CD8-positive, alpha-beta memory T cell (primary cell): ENCODE measurements at places on chromosomes 7 and 10. TPM values are rescaled to one million over a fixed set of nuclear protein-coding genes. Genes with fewer than 3 reads are reported as not detected.

GRCh38 chr10:74705358-74705980, 120.9 kb upstream of the KAT6B start:
- H3K4me3 ChIP-seq: no peak overlapping the region
- H3K27me3 ChIP-seq: no peaks in the 10 kb centered on the region
- no peak overlapping the region for H3K27ac ChIP-seq

The DLX6 gene
- total RNA-seq: not detected

The TMEM236 gene
- 0.11 TPM for total RNA-seq

- DNase-seq: no peak
- no peak overlapping the region for H3K4me3 ChIP-seq
- H3K36me3 ChIP-seq: no peaks in the 10 kb centered on the region
- H3K4me1 ChIP-seq: no peaks in the 10 kb centered on the region
- H3K27ac ChIP-seq: no peak overlapping the region
- H3K27me3 ChIP-seq: no peaks in the 10 kb centered on the region
Observed at GRCh38 chr10:33743429-33743857, 409.0 kb upstream of the NRP1 start.

GRCh38 chr10:132434405-132435005, 37.5 kb downstream of the PWWP2B start:
- H3K27me3 ChIP-seq: no peaks in the 10 kb centered on the region
- H3K36me3 ChIP-seq: no peaks in the 10 kb centered on the region
- DNase-seq: peak; percentile 21
- H3K27ac ChIP-seq: no peak overlapping the region

GRCh38 chr10:3173171-3173878, 743 bp upstream of the PITRM1 start:
- peaks cover 16% of the 10 kb centered on the region for H3K36me3 ChIP-seq
- DNase-seq: no peak
- H3K4me1 ChIP-seq: peaks cover 11% of the 10 kb centered on the region

- H3K4me1 ChIP-seq: no peaks in the 10 kb centered on the region
- DNase-seq: no peak
- H3K36me3 ChIP-seq: peaks cover 4% of the 10 kb centered on the region
Observed at GRCh38 chr10:119120413-119120867, 16.5 kb downstream of the DENND10 start.

DNA sequence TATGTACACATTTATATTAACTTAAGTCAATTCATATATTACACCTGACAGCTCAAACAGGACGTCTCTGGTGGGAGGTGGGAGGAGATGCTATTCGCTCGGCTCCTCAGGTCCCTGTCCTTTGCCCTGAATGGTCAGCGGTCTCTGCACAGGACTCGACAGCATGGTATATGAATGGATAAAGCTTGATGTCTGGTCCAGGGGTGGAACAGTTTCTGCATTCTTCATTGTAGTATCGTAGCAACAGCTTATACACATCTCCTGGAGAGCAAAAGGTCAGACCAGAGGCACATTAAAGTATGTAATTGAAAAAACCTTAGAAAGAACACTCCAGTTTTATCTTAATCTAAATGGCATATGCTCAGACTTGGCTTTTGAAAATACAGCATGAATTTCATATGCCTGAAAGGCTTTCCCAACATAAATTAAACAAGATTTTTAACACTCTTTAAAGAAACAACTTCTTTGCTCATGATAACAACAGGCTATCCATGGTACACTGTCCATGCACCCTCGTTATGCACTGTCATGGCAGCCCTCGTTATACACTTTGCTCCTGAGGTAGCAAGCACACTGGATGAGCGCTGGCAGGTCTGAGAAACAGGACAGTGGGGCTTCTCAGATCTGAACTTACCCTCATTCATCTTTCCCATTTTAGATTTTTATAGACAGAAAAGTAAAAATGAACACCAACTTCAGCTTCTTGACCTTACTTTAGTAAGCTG, 57.3 kb upstream of the OGDHL start:
- peaks cover 21% of the 10 kb centered on the region for H3K36me3 ChIP-seq
- no peak for DNase-seq
- H3K27me3 ChIP-seq: no peaks in the 10 kb centered on the region

GRCh38 chr10:91590904-91591796, 41.7 kb downstream of the PPP1R3C start:
- no peaks in the 10 kb centered on the region for H3K36me3 ChIP-seq
- H3K4me3 ChIP-seq: no peak overlapping the region
- H3K27ac ChIP-seq: no peak overlapping the region
- no peak for DNase-seq
- peaks cover 3% of the 10 kb centered on the region for H3K27me3 ChIP-seq

DNA sequence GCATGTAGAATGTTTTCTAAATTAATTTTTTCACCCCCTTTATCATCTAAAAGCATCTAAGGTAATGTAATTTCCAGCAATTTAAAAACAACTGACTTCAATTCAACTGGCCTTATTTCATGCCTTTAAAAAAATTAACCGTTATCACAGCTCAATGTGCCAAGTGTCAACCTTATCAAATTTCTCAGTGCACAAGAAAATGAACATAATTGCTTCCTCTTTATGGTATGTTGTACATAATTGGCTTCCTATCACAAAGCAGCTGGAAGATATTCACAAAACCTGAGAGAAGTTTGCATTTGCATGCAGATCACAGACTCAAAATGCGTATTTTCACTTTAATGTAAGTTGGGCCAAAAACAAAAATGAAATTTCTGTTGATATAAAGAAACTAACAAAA, 966.4 kb downstream of the GRM8 start:
- no peak overlapping the region for H3K27ac ChIP-seq
- no peaks in the 10 kb centered on the region for H3K4me1 ChIP-seq
- no peak for DNase-seq
- no peak overlapping the region for H3K4me3 ChIP-seq

The NUDT13 gene
- 1.7 TPM for total RNA-seq

The SDK1 gene
- 0.04 TPM for total RNA-seq

- H3K27me3 ChIP-seq: no peaks in the 10 kb centered on the region
- H3K36me3 ChIP-seq: no peaks in the 10 kb centered on the region
- H3K27ac ChIP-seq: no peak overlapping the region
- H3K4me3 ChIP-seq: no peak overlapping the region
- no peak for DNase-seq
Observed at GRCh38 chr10:126203746-126204145, 184.5 kb downstream of the ADAM12 start.

DNA sequence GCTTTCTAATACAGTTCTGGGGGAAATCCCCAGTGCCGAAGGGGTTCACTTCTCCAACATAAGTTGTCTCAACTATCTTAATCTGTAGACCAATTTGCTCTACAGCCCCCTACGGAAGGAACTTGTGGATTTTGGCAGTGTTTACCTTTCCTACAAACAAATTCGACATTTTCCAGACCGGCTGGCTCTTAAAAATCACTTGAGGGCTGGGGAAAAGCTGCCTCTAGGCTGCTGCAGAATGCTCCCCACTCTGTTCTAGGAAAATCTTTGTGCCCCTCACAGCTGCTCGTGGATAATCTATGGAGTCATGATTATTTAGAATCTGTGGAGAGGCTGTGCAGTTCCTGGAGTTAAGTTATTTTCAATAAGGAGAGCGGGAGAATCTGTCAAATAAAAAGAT, 474.6 kb upstream of the FZD8 start:
- DNase-seq: no peak
- H3K36me3 ChIP-seq: no peaks in the 10 kb centered on the region
- H3K4me3 ChIP-seq: no peak overlapping the region
- H3K27me3 ChIP-seq: no peaks in the 10 kb centered on the region
- no peaks in the 10 kb centered on the region for H3K4me1 ChIP-seq

The CUBN gene
- total RNA-seq: 0.92 TPM

DNA sequence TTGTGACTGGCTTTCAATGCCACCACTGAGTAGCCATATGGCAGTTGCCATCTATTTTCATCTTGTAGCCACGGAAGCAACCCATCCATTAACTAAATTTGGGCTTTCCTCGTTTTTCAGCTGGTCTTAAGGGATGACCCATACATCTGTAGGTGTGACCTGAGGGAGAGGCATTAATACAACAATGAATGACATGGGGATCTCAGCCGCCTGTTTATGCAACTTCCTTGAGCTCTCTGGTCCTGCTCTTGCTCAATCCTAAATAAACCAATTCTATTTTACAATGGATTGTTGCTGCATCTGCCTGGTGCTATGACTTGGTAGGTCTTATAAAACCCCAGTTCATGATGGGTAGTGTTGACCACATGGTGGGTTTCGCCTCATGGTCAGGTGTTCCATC, 21.9 kb upstream of the ADAM22 start:
- H3K36me3 ChIP-seq: no peaks in the 10 kb centered on the region
- H3K27me3 ChIP-seq: no peaks in the 10 kb centered on the region

DNA sequence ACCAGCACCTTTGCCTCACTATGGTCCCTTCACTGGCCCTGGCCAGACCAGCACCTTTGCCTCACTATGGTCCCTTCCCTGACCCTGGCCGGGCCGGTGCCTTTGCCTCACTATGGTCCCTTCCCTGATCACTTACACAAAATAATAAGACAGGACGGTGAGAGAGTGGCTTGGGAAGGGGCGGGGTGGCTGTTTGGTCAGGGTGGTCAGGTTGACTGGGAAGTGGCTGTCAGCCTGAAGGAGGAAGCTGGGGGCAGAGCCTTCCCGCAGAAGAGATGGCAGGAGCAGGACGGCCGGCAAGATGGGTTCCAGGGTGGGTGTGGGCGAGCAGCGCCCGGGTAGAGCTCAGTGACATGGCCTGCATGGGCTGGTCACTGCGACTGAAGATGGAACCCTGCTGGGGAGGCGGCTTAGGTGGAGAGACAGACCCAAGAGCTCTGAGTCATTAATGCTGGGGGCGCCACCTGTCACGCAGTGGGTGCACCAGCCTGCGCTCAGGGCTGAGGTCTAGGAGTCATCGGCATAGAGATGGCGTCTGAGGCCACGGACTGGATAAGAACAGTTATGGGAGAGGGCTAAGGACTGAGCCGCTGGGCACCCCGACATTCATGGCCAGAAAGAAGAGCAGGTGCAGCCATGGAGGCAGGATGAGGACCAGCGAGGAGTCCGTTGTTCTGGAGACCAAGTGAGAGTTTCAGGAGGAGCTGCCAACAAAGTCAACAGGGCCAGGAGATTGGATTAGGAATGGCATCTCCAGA, 91.8 kb downstream of the CHST15 start:
- DNase-seq: no peak
- no peaks in the 10 kb centered on the region for H3K4me1 ChIP-seq
- no peaks in the 10 kb centered on the region for H3K36me3 ChIP-seq
- no peak overlapping the region for H3K27ac ChIP-seq

DNA sequence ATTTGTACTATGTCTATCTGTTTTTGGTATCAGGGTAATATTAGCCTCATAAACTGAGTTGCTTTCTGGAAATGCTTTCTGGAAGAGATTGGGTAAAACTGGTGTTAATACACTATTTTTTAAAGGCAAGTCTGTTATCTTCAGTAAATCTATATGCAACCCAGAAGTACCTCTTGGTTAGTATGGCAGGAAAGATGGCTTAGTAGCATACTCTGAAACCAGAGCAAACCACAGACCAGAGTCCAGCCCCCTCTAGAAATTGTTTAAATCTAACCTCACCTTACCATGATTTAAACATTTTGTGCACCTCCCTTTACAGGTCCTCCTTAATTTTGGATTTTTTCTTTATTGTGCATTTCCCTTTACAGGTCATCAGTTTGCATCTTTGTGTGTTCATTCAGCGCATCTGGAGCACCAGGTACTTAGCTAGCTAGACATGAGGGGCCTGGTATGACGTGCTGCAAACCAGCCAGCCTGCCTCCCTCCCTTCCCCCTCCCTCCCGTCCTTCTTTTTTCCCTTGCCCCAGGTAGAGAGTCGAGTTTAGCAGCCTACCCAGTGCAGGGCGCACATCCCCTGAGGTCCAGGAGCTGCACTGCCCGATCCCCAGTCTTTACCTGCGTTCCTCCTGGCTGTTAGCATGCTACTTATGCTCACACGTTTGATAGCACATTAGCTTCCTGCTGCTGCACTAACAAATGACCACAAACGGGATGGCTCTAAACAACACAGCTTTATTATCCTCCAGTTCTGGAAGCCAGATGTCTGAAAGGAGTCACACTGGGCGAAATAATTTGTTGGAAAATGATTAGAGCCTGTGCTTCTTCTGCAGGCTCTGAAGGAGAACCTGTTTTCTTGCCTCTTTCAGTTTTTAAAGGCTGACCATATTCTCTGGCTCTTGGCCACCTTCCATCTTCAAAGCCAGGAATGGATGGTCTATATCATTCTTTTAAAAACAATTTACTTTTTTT, 299.9 kb upstream of the HABP2 start:
- H3K36me3 ChIP-seq: no peaks in the 10 kb centered on the region
- H3K4me3 ChIP-seq: no peak overlapping the region
- H3K4me1 ChIP-seq: no peaks in the 10 kb centered on the region
- H3K27me3 ChIP-seq: no peaks in the 10 kb centered on the region
- H3K27ac ChIP-seq: no peak overlapping the region

The KDM7A gene
- total RNA-seq: 8.5 TPM

- H3K36me3 ChIP-seq: no peaks in the 10 kb centered on the region
- no peaks in the 10 kb centered on the region for H3K4me1 ChIP-seq
- H3K27ac ChIP-seq: no peak overlapping the region
- H3K27me3 ChIP-seq: no peaks in the 10 kb centered on the region
- DNase-seq: no peak
Observed at GRCh38 chr7:54811846-54812254, 52.8 kb upstream of the SEC61G start.

DNA sequence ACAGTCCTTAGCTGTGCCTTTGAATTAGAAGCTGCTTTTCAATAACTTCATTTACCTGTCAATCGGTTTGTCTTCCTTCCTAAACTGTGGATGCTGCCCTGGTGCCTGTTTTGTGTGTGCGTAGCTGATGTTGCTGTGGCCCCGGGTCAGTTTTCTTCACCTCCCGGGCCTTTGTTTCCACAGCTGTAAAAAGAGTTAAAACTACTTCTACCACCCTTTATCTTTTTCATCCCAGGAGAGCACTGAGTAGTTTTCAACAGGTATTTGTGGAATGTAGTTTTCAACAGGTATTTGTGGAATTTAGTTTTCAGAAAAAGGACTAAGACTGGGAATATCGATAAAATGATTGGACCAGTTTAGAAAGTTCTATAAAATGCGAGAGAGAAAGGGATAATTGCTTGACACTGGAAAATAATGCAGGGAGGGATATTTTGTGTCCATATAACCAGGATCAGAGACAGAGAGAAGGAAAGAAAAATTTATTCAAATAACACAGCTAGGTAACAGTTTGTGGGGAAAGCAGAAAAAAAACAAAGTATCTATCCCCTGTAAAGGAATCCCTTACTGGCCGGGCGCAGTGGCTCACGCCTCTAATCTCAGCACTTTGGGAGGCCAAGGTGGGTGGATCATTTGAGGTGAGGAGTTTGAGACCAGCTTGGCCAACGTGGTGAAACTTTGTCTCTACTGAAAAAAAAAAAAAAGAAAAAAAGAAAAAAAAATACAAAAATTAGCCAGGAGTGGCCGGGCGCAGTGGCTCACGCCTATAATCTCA, 15.9 kb upstream of the IGF2BP3 start:
- H3K36me3 ChIP-seq: no peaks in the 10 kb centered on the region
- H3K27me3 ChIP-seq: no peaks in the 10 kb centered on the region
- no peak overlapping the region for H3K4me3 ChIP-seq
- H3K27ac ChIP-seq: no peak overlapping the region
- H3K4me1 ChIP-seq: peaks cover 5% of the 10 kb centered on the region
- no peak for DNase-seq

The NYAP1 gene
- 0.13 TPM for total RNA-seq

The OLAH gene
- not detected for total RNA-seq

GRCh38 chr7:64653721-64654401, 12.1 kb upstream of the ZNF107 start:
- no peak for DNase-seq
- H3K36me3 ChIP-seq: no peaks in the 10 kb centered on the region
- H3K4me3 ChIP-seq: no peak overlapping the region
- H3K27me3 ChIP-seq: no peaks in the 10 kb centered on the region
- no peaks in the 10 kb centered on the region for H3K4me1 ChIP-seq

GRCh38 chr7:92645114-92646061, 55.2 kb upstream of the FAM133B start:
- no peak overlapping the region for H3K27ac ChIP-seq
- peaks cover 23% of the 10 kb centered on the region for H3K4me1 ChIP-seq
- H3K36me3 ChIP-seq: no peaks in the 10 kb centered on the region
- DNase-seq: no peak
- no peak overlapping the region for H3K4me3 ChIP-seq
